NCI-H1417 treated with DMSO at 0.1 percent for 48 hours (cell line): ENCODE measurements at places on chromosomes 3 and 15.

GRCh38 chr15:84833447-84834228 is 16.5 kb downstream of the ALPK3 start:
- DNase-seq, result no peak

- DNase-seq, result no peak
Observed at GRCh38 chr15:48802257-48802656, 8.6 kb downstream of the CEP152 start.

- no peak for DNase-seq
Observed at GRCh38 chr3:187183903-187184302, 13.4 kb upstream of the RTP1 start.

- no peak for DNase-seq
Observed at GRCh38 chr15:33161209-33161608, 33.3 kb downstream of the FMN1 start.

DNA sequence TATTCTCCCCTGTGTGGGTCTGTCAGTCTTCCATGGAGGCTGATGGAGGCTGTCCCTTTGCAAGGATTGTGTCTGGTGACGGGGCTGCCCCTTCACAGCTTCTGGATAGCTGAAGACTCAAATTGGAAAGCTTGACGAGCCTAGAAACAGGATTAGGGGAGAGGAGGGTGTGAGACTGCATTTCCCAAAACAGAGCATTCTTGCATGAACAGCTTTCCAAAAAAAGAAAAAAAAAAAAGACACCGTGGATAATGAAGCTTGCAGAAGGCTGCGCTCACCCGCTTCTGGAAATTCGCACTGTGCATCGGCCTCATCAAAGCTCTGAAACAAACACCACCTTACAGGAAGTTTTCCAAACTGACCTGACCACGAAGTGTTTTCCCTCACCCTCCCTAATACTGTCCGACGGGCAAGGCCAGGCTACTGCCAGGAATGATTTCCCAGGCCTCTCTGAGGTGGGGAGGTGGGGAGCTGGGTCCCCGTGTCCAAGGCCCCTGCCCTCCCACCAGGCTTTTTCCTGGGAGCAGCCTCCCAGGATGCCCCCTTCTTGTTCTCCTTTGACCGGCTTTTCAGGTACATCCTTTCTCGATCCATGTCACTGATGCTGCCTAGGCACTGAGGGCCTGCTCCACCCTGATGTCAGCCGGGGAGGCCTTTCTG is 24.9 kb upstream of the MUC4 start:
- DNase-seq, result no peak

GRCh38 chr3:137325170-137325569 is 367.4 kb downstream of the IL20RB start:
- DNase-seq, result no peak

GRCh38 chr3:177713928-177714900 is 516.9 kb upstream of the TBL1XR1 start:
- no peak for DNase-seq

GRCh38 chr3:177629276-177629675 is 432.0 kb upstream of the TBL1XR1 start:
- DNase-seq, result no peak

DNA sequence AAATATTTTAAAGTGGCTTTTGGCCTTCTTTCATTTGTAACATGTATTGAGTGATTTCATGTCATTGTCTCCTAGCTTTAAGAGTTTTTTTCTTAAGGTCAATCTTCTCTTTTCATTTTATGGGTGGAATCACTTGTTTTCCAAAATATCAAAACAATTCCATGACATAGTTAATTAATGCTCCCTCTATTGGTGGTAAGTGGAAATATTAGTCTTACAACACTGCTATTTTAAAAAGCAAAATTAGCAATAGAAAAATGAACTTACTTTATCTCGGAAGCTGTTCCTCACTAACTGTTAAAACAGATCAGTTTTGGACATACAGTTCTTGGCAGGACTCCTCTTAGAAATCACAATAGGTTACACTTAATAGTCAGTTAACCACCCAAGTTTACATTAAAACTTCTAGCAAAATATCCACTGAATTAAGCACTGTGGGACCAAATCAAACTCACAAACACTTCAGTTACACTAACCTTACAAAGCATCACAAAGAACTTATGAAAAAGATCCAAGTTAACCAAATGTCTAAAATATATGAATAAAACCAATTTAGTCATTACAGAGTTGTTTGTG is 42.4 kb downstream of the TIGIT start:
- no peak for DNase-seq

DNA sequence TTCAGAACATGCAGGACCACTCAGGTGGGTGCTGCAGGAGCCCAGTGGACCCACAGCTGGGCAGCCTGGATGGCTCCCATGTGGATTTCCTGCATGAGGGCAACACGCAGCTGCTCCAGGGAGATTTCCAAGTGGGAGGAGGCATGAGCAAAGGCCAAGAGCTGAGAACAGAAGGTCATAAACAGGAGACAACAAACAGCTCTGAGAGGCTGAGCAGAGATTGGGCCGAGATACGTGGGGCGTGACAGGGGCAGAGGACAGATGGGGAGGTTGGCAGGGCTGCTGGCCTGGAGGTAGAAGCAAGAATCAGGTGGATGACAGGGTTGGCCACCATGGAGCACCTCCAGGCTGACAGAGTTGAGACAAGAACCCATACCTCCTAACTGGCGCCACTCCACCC is 2.9 kb downstream of the PHGR1 start:
- DNase-seq, result no peak

DNA sequence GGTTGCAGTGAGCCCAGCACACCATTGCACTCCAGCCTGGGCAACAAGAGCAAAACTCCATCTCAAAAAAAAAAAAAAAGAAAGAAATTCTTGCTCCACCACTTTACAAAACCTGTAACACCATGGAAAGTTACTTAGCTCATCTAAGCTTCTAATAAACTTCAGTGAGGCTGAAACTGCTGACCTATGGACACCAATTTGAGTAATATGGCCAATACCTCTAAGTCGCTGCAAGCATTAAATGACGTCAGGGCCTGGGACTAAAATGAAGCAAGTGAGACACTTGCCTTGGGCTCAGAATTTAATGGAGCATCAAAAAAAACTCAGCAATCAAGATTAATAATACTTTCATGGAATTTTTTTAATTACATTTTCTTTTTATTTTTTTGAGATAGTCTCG is 42.5 kb downstream of the ZMAT3 start:
- no peak for DNase-seq

- no peak for DNase-seq
Observed at GRCh38 chr3:118910332-118910731, 124.3 kb downstream of the IGSF11 start.

GRCh38 chr3:168620854-168621253 is 525.1 kb upstream of the GOLIM4 start:
- DNase-seq, result no peak

GRCh38 chr3:113436809-113437208 is 4.5 kb downstream of the CFAP44 start:
- no peak for DNase-seq

- DNase-seq, result no peak
Observed at GRCh38 chr3:129878355-129878754, 15.2 kb downstream of the TMCC1 start.

DNA sequence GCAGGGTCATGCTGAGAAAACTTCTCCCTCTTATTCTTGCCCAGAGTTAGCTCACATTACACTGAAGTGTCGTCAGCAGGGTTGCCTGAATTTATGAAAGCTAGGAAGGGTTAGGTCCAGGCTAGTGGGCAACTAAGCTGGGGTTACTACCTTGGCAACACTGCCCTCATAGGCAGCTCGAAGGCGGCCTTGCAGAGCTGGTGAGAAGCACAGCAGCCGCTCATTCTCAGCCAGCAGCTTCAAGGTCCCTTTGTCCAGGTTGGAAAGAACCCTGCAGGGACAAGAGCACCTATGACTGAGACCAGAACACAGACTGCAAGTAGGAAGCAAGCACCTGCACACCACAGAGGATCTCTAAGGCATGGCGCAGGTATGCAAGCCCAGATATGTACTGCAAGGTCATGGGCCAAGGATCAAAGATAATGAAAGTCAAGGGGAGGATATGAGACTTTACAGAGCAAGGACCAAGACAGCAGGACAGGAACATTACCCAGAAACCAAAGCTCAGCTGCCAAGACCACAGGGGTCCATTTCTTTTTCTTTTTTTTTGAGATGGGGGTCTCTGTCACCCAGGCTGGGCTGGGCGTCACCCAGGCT is 2.8 kb downstream of the CDAN1 start:
- DNase-seq, result no peak

DNA sequence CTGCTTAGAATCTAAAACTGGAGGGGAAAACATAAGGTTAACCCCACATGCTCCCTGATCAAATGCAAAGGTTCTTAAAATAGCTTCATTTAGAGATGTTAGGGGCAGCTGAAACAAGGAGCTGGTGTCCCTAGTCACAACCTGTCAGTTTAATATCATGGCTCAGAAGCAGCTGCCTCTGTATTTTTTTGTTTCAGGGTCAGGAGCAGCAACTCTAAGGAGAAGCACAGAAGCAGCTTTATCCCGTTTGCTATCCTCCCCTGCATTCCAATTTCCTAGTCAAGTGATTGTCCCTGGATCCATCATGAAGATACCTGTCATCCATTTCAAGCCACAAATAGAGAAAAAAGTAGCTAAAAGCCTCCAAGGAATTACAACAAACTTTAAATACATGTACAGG is 4.1 kb downstream of the FILIP1L start:
- no peak for DNase-seq

GRCh38 chr15:70195587-70196305 is 98.0 kb upstream of the TLE3 start:
- no peak for DNase-seq

DNA sequence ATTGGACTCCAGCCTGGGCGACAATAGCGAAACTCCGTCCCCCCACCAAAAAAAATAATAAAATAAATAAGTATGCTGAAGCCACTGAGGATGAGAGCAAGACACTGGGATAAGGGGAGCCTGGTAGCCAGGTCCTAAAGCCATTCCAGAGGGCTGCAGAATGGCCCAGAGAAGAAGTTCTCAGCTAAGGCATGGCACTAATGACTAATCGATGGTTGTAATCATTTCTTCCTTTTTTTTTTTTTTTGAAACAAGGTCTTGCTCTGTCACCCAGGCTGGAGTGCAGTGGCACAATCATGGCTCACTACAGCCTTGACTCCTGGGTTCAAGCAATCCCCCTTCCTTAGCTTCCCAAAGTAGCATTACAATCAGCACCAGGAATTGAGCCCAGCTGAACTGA is 25.6 kb upstream of the ZNF774 start:
- DNase-seq, result no peak

- DNase-seq, result no peak
Observed at GRCh38 chr15:54618120-54618519, 578.6 kb downstream of the RSL24D1 start.

GRCh38 chr3:117762621-117763037 is 1053.0 kb downstream of the TUSC7 start:
- DNase-seq, result no peak

- no peak for DNase-seq
Observed at GRCh38 chr3:151107177-151107576, 21.7 kb downstream of the MED12L start.

GRCh38 chr3:138389841-138390581 is 41.6 kb downstream of the MRAS start:
- no peak for DNase-seq
